ENCODE measurements at places on chromosomes 1 and 21. TPM values are rescaled to one million over a fixed set of nuclear protein-coding genes. Genes with fewer than 3 reads are reported as not detected.

DNA sequence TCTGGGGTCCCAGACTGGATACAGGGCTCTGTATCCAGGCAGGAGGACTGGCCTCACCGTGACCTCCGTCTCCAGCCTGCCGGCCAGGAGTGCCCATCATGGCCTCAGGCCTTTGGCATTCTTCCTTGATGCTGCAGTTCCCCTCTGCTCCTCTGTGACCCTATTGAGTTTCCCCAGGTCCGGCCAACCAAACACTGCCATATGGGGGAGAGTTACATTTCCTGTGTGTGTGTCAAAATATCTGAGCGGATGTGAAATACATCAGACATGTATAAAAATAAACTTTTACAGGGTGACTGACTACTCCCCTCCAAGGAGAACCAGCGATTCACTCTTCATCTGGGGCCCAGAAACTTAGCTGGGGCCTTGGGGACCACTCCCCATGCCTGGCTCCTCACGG lies 10.2 kb upstream of the UBL4B start:
- H3K36me3 ChIP-seq: no peaks in the 10 kb centered on the region
- H3K4me3 ChIP-seq: no peak overlapping the region
- H3K27me3 ChIP-seq: no peaks in the 10 kb centered on the region

- H3K27ac ChIP-seq: no peak overlapping the region
- no peaks in the 10 kb centered on the region for H3K4me1 ChIP-seq
- H3K36me3 ChIP-seq: no peaks in the 10 kb centered on the region
- H3K4me3 ChIP-seq: no peak overlapping the region
- no peak for DNase-seq
- H3K27me3 ChIP-seq: no peaks in the 10 kb centered on the region
Measured at GRCh38 chr1:189782295-189782694, 695.4 kb downstream of the BRINP3 start.

Gene SUMO3
- total RNA-seq: 37.6 TPM

DNA sequence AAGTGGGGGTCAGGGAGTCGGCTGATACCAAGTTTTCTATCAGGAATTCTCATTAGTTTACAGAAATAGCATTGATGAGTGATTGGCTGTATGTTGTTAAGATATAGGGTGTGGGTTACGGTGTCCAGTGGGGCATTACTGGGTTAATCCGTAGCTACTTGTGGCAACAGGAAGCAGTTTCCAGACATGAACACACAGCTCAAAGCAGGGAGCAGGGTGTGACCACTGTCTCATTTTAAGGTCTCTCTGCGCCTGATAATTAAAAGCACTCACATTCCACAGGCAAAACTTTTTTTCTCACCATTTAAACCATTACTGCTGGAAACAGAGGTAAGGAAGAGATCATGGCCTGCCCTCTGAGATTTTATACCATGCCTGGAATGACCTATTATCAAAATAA lies 114.9 kb downstream of the SIK1 start:
- H3K27me3 ChIP-seq: no peaks in the 10 kb centered on the region
- H3K27ac ChIP-seq: no peak overlapping the region
- peaks cover 52% of the 10 kb centered on the region for H3K4me1 ChIP-seq
- DNase-seq: no peak
- H3K4me3 ChIP-seq: no peak overlapping the region
- H3K36me3 ChIP-seq: no peaks in the 10 kb centered on the region

GRCh38 chr1:33390542-33390941 lies 40.4 kb downstream of the PHC2 start:
- DNase-seq: no peak
- H3K4me3 ChIP-seq: no peak overlapping the region
- H3K27ac ChIP-seq: no peak overlapping the region

GRCh38 chr1:54400329-54400728 lies 5.9 kb downstream of the SSBP3 start:
- H3K4me3 ChIP-seq: no peak overlapping the region
- H3K27ac ChIP-seq: no peak overlapping the region
- DNase-seq: no peak
- no peaks in the 10 kb centered on the region for H3K27me3 ChIP-seq

DNA sequence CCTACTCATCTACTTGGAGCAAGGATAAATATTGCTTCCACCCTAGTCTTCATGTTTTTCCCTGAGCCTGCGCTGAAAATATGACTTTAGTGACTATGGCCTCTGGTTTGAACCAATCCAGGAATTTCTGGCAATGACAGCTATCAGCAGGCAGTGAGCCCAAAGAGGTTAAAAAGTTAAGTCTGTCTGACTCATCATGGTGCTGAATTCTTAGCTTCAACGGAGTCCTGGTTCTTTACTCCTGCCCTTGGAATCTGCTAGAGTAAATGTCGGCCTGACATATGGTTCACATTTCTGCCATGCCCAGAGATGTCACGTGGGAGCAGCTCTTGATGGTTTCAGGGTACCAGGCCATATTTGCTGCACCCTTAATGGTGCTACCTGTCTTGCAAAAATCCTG lies 351.6 kb upstream of the PLXNA2 start:
- no peak overlapping the region for H3K4me3 ChIP-seq
- no peaks in the 10 kb centered on the region for H3K36me3 ChIP-seq
- H3K4me1 ChIP-seq: no peaks in the 10 kb centered on the region
- no peak overlapping the region for H3K27ac ChIP-seq

- H3K27me3 ChIP-seq: no peaks in the 10 kb centered on the region
- no peak overlapping the region for H3K4me3 ChIP-seq
- no peaks in the 10 kb centered on the region for H3K36me3 ChIP-seq
- no peak for DNase-seq
Measured at GRCh38 chr1:231016966-231017365, 23.1 kb downstream of the FAM89A start.

Gene NBPF19
- total RNA-seq: 38.1 TPM

DNA sequence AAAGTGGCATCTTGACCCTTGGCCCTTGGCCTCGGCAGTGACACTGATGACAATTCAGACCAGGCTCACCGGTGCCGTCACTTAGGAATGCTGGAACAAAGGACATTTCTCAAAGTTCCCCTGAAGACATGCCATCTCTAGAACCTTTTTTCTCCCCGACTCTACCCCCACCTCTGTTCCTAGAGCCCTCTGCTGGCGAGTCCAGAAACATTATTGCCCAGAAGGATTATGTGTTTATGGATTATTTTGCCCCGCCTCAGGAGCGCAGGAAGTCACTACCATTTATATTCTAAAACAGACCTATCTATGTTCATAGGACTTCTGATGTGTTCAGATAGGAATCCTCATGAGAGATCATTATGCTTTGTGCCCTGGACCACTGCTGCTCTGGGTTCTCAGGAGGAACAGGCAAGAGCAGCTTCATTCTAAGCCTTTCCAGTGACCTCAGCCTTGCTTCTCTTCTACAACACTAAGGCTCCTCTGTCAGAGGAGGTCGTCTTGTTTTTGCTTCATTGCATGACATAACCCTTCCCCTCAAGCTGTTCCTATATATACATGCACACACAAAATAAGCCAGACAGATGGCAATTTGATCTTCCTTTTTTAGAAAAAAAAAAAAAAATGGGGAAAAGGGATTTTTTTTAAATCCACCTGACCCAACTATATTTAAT lies 12.4 kb upstream of the SHISA4 start:
- H3K36me3 ChIP-seq: peaks cover 2% of the 10 kb centered on the region
- H3K27me3 ChIP-seq: no peaks in the 10 kb centered on the region
- no peak overlapping the region for H3K4me3 ChIP-seq
- DNase-seq: no peak

Measured in B cell (primary cell).